ENCODE measurements at places on chromosomes 11 and 22.

GRCh38 chr11:64207256-64208085, 950 bp downstream of the FERMT3 start:
- DNase-seq, result peak; percentile 82

- peak; percentile 28 for DNase-seq
Measured at GRCh38 chr11:72223615-72224563, 678 bp upstream of the INPPL1 start.

DNA sequence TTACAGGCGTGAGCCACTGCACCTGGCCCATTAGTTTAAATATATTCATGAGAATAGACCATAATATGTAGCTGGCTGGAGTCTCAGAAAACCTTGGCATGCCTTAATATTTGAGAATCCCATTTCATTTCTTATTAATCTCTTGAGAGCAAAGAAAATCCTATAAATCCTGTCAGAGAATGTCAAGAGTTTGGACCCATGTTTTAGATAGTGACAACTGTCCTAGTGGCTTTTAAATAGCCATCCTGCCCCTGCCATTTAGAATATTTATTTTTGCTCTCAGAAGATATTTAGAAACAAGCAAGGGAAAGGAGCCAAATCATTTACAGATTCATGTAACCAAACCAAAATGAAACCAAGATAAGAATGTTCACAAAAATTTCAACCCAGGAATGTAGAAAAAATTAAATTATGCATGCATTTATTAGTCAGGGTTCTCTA, 107.2 kb downstream of the SWAP70 start:
- no peak for DNase-seq

DNA sequence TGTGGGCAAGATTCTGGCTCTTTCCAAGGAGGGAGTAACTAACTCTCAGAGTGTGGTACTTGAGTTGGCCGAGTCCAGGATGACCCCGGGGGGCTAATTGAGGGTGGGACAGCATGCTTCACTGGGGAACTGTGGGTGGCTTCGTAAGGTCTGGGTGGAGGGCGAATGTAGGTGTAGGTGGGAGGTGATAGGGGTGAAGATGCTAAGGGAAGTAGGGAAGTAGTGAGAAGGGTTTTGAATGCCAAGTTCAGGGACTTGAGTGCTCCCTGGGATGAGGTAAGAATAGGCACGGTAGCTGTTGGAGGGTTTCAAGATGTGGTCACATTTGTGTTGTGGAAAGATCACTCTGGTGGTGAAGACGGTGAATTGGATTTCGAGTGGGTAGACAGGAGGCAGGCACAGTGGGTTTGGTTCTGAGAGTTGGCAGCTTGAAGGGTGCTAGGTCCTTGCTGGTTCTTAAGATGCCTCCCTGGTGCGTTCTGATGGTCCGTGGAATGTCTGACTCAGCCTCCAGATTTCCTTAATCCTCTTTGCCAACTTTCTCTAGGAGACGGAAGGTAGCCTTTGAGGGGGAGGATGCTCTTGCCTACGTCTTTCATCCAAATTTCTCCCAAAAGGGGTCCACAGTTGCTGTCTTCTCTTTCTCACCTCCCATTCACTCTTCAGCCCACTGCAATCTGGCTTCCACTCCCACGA, 2.5 kb upstream of the DNAL4 start:
- DNase-seq, result no peak

- peak; percentile 76 for DNase-seq
Measured at GRCh38 chr22:40176921-40177737, 596 bp upstream of the TNRC6B start.

- no peak for DNase-seq
Measured at GRCh38 chr11:71211631-71212030, 40.7 kb downstream of the SHANK2 start.

- no peak for DNase-seq
Measured at GRCh38 chr11:34928960-34929680, 12.7 kb downstream of the PDHX start.

GRCh38 chr11:69644962-69645675, 4.2 kb downstream of the CCND1 start:
- DNase-seq, result no peak

DNA sequence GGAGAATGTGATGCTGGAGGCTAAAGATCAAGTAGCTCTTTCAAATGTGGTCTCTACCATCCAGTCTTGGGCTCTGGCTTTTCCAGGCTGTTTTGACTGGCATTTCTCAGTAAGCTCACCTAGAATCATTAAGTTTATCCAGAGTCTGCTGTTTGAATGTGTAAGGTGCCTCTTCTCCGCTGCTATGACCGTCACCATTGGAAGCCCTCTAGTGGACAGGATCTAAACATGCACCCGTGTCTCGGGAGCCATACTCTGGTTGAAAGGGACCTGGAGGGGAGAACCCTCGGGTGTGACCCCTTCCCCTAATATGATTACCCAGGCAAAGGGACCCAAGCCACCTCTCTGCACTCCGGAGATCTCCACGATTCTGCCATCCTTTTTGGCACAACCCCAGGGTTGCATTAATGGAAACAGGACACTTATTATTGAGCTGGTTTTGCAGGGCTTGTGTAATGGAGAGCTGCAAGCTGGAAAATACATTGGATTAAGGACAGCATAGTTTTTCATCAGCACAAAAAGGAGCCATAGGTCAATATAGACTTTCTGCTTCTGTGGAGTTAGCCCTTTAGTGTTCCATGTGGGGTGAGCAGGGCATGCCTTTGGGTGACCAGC, 191.0 kb upstream of the LARGE1 start:
- DNase-seq, result no peak

DNA sequence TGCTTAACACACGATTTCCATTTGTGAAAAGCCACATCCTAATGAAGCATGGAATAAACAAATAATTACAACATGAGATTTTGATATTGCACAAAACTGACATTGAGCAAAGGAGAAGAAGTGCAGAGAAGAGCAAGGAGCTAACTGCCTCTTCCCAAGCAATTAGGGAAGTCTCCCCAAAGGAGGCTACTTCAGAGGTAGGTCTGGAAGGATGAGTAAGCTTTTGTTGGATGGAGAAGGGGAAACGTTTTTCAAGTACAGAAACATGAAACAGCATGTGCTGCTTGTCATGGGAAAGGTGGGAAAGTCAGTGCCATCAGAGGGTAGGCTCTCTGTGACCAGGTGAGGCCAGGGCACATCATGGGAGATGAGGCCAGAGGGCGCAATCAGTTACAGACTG, 132.2 kb upstream of the SESN3 start:
- no peak for DNase-seq

DNA sequence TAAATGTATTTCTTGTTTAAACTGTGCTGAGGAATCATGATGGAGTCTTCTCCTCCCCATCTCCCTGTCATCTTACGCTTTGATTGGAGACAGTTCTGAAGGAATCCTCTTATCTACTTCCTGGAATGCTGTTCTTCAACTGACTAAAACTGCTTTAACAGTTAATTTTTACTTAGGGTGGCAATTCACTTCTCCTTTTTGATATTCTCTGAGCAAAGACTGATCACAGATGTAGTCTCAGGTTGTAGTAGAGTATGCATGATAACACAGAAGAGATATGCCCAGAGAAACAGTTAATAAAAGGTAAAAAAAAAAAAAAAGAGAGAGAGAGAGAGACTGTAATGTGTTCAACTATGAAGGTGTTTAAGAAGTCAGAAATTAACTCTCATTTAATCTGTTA, 1.4 kb upstream of the CASP5 start:
- DNase-seq, result no peak

DNA sequence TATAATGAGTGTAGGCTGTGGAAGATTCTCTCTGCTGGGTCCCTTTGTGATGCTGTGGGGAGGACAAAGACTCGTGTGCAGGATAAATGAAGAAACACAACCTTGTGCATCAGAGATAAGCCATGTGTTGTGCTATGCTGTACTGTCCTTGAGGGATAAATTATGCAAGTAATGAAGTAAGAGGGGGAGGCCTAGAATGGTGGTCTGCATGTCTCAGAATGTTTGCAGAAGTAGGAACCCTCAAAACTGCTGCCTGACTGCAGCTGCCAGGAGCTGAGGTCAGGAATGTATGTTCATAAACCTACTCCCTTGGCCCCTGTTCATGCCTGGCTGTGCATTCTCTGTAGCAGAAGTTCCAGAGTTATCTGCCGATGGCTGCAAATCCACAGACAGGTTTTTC, 4.6 kb upstream of the SMCO4 start:
- DNase-seq, result no peak

DNA sequence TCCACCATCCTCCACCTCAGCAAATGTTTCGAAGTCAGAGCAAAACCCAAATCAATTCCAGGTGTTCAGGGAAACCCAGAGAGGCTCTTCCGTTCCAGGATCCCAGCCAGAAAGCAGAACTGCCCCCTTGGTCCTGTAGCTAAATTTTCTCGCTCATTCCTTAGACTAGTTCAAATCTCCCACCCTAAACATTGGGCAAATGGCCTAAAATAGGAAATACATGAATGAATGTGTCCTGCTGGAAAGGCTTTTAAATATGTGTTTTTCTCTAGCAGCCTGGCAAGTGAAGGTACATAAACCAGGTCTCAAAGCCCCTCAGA, 89.6 kb downstream of the ETS1 start:
- DNase-seq, result no peak

DNA sequence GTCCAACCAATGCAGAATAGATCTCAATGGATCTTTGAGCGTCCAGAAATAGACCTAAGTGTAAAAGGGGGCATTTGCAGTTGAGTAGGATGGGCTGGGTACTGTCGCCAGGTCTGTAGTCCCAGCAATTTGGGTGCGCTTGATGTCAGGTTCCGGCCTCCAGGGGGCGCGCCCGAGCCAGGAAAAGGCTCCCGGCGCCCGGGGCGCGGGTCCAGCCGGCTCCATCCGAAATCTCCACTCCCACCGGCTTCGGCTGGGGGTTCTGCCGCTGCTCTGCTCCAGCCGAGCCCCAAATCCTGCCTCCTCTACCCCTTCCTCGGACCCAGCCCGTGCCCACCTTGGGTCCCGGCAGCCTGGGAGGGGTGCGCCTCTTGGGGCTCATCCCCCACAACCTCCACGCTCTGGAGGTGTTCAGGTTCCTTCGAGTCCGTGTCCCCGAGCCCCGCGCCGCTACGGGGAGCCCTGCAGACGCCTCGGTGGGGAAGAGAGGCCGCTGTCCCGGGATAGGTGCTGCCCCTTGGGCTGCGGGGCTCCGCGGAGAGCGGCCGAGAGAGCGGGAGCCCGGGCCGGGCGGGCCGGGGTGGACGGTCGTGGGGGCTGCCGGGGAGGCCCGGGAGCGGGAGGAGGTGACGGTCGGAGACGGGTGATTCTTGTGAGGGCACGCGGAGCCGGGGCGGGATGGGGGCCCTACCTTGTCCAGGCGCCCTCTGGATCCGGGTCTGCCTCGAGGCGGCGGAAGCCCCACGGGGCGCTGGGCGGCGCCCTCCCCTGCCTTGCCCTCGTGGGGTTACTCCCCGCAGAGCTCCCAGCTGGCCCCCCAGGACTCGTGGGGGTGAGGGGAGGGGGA, 13.0 kb upstream of the CYB5R3 start:
- peak; percentile 60 for DNase-seq

- no peak for DNase-seq
Measured at GRCh38 chr11:1459764-1460395, 26.7 kb downstream of the MOB2 start.

- no peak for DNase-seq
Measured at GRCh38 chr11:127268932-127269331, 268.4 kb upstream of the KIRREL3 start.

DNA sequence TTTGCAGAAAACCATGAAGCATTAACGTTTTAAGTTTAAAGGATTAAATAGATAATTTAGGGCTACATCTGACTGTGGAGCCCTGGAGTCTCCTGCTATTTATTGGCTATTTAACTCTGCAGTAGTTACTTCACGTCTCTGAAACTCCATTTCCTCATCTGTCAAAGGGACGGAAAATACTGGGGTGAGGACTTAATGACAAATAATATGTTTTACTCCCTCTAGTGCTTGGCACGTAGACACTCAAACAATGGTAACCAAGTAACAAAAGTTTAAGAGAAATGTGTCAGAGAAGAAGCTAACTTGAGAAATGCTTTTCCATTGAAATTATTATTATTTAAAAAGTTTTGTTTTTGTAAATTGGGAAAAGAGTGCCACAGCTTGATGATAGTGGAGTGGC, 130.7 kb upstream of the RCN1 start:
- DNase-seq, result no peak

GRCh38 chr11:121513807-121514206, 61.0 kb upstream of the SORL1-AS1 start:
- no peak for DNase-seq

DNA sequence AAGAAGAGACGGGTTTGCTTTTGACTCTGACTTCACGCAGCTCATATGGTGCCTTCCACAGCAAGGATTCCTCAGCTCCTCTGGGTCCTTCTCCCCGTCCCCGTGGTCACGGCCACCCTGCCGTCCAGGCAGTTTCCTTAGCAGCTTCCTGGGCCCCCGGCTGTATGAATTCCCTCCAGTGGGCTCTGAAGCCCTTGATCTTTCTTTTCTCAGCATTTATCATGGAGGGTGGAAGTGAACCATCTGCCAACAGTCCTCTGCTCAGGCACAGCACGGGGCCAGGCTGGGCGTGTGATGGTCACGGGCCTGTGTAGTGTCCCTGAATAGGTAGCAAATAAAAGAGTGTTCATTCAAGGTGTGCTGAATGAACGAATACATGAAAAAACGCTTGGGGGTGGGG, 782.4 kb downstream of the BRD1 start:
- no peak for DNase-seq

- DNase-seq, result no peak
Measured at GRCh38 chr11:81497202-81497804, 1236.4 kb downstream of the FAM181B start.

- no peak for DNase-seq
Measured at GRCh38 chr22:33542153-33542552, 378.1 kb downstream of the LARGE1 start.

- no peak for DNase-seq
Measured at GRCh38 chr11:120547316-120547715, 35.8 kb downstream of the GRIK4 start.

DNA sequence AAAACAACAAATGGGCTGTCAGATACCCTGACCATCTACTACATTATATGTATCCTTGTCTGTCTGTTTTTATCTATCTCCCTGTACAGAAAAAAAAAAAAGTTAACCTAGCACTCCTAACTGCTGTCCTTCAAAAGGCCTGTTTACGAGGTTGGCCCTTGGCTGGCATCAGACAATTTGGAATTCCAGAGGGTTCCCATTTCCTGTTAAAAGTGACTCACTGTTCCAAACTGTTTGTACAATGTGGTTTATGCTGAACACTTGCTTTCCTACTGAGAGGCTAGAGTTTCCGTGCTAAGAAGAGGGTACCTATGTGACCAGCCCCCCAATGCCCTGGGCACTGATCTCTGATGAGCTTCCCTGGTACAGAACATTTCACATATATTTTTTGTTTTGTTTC, 65.9 kb upstream of the HMGXB4 start:
- DNase-seq, result no peak

DNA sequence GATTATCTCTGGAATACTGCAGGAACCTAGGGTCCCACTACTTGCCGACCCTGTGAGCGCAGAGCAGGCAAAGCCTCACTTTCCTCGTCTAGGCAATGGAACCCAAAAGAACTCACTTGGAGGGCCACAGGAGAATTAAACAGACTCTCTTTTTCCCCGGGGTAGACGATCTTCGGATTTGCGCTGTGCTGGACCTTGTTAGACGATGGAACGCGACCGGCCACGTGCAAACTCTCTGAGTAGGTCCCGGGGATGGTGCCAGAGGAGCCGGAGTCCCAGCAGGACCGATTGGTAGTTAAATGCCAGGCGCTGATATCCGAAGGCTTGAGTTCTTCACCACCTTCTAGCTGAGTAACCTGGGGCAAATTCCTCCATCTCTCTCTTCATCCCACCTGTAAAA, 1.0 kb upstream of the SLC1A2 start:
- DNase-seq, result no peak

All from stimulated activated CD4-positive, alpha-beta T cell treated with anti-CD3 and anti-CD28 coated beads, Interleukin-2, amount 100 ng/mL, for 4 hours (primary cell).